ENCODE measurements at places on chromosomes 3 and 15.
A peak's percentile ranks its signal among the peaks of the same experiment; 100 is the strongest.

DNA sequence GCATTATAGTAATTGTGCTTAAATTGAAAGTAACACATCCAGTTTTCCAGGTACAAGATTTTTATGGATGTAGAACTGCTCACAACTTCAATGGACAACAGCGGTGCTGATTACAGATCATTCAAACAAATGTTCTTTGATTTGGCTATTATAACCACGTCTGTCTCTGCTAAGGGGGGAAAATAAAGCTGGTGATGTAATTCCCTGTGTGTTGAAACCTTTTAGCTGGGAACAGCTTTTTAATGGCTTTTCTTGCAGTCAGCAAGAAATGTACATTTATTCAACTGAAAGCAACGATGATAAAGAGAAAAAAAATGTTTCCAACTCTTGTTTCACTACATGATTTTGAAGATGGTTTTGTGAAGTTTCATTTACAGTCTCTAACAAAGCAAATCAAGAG is 431.9 kb upstream of the AGTR1 start:
- no peak for DNase-seq

- peak; percentile 94 for DNase-seq
These were observed 14.4 kb upstream of the STARD5 start for GRCh38 chr15:81338170-81339007.

DNA sequence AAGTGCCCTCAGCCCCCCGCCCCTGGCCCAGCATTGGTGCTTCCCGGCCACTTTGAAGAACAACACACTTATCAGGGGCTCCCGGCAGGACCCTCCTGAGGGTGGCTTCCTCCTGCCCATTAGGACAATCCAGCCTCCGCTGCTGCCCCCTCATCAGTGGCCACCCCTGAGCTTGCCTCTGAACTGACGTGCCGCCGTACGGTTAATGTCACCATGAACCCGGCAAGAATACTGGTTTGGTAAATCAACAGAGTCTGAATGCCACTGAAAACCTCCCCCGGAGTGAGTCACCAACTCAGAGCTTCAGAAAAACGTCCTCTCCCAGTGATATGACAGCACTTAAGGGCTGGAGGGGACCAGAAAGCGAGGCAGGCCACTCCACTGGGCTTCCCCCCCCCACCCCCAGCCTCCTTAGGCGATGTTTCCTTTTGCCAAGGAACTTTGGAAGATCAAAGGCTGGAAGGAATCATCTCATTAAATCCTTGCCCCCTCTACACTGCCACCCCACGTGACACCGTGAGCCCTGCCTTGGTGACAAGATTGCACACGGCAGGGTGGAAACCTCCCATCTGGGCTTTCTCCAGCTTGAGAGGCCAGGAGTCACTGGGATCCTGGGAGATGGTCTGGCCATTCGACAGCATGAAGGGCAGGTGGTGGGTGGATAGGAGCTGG is 142.1 kb downstream of the NUP210 start:
- DNase-seq, result no peak

- DNase-seq, result no peak
These were observed 327.8 kb downstream of the RBMS3 start for GRCh38 chr3:29608414-29609327.

- DNase-seq, result no peak
These were observed 91.5 kb upstream of the MEF2A start for GRCh38 chr15:99473981-99474906.

GRCh38 chr15:57824186-57824585 is 117.7 kb downstream of the POLR2M start:
- DNase-seq, result no peak

DNA sequence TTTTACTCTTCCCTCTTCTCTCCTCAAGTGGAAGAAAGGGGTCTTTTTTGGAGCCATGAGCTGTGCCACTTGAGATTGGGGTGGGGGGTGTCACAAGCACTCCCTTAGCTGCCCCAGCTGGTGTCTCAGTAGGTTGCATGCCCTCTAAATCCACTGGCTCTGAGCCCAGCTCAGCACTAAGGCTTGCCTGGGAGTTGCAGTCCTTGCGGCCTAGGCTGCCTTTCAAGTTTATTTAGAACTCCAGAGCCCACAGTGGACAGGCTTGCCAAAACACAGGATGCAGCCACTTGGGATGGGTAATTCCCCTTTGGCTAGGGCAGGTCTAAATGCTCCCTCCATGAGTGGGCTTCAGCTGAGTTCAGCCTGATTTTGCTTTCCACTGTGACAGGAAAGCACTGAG is 24.7 kb downstream of the C3orf20 start:
- DNase-seq, result no peak

DNA sequence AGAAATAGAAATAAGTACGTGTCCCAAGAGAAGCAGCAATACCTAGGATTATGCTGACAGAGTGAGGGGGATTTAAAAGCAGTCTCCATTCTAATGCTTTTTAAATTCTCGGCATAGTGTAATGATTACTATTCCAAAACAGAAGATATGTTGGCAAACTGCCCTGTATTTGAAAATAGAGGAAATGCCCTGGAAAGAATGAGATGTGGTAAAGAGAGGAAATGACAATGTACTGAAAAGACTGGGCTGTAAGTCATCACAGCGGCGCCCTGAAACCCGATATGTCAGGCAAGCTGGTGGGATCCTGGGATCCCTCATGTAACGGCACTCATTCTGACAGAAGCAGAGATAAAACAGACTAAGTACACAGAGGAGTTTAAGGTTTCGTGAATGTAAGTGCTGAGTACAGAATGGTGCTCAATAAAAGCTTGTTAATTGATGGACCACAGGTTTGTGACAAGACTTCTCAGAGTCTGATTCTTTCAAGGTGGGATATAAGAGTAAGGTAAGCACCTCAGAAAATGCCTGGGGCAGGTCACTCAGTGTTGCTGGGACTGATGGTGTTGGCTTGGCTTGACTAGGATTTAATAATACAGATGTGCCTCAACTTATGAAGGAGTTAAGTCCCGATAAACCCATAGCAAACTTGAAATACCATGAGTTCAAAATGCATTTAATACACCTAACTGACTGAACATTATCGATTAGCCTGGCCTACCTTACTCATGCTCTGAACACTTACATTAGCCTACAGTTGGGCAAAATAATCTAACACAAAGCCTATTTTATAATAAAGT is 91.4 kb downstream of the NFKBIZ start:
- peak; percentile 98 for DNase-seq

DNA sequence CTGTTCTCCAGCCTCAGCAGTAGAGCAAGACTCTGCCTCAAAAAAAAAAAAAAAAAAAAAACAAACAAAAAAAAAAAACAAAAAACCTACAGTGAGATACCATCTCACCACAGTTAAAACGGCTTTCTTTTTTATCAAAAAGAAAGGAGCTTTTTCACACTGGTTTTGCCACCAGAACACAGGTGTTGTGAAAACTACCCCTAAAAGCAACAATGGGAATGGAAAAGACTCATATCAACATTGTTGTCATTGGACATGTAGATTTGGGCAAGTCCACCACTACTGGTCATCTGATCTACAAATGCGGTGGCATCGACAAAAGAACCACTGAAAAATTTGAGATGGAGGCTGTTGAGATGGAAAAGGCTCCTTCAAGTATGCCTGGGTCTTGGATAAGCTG is 24.8 kb upstream of the SLC25A38 start:
- DNase-seq, result no peak

DNA sequence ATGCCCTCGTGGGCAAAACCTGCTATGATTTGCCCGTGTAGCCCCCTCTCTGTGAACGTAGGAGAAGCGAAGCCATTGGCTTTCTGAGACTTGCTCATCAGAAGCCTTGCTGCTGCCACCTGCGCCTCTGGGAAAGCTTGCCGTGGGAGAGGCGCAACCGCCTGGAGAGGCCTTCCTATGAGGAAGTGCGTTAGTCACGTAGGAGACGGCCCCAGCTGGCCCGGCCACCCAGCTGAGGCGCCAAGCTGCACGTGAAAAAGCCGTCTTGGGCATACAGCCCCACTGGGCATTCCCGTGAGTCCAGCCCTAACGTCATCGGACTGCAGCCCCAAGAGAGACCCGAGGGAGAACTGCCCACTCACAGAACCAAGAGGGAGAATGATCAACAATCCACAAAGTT is 49.1 kb upstream of the TJP1 start:
- no peak for DNase-seq

DNA sequence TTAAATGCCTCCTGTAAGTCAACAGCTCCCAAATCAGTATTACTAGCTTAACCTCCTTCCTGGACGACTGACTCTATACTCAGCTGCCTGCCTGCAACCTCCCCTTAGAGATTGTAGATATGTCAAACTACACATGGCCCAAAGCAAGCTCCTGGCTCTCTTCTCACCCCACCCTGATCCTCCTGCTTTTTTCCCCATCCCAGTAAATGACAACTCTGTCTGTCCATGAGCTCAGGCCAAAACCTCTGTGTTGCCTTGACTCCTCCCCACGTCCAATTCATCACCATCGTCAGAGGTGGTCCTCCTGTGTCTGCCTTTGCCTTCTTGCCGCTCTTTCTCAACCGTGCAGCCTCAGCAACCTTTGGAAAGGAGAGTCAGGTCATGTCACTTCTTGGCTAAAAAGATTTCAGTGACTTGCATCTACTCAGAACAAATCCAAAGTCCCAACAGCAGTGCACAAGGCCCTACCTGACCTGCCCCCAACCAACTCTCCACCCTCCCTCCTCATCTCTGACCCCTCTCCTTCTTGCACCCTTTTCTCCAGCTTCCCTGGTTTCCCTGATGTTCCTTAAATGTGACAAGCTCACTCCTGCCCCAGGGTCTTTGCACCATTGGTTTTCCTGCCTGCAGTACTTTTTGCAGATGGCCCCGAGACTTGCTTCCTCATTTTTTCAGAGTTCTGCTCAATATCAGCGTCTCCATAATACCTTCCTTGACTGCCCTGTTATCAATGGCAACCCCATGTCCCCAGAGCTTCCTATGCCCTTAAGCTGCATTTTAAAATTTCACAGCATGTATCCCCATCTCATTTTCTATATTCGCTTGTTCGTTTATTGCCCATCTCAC is 52.8 kb downstream of the LSM3 start:
- no peak for DNase-seq

DNA sequence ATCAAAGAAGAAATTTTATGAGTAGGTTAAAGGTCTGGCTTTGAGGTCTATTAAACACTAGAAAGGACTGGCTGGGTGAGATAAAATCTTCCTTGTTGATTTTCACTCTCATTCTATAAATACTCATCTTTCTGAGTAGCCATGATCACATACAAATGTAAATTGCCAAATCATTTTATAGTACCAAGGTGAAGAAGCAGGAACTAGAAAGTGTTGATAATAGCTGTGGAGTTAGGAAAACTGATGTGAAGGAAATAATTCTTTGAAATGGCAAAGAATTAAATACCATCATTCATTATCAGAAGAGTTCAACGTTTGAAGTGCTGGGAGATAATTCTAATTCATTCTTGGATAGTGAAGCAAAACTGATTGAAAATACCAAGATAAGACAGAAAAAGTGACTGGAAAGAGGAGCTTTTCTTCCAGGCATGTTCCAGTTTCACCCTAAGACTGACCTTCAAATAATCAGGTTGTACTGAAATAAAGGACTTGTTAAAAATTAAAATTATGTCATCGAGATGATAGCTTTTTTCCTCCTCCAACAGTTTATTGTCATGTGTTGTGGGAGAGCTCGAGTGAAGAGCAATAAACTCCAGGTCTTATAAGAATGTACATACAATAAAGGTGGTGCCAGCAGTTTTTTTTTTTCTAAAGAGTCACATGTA is 17.4 kb downstream of the THBS1 start:
- peak; percentile 53 for DNase-seq

- DNase-seq, result peak; percentile 76
These were observed 19.8 kb downstream of the LARP6 start for GRCh38 chr15:70833861-70834765.

GRCh38 chr15:58334803-58335202 is 97.0 kb upstream of the LIPC start:
- no peak for DNase-seq

DNA sequence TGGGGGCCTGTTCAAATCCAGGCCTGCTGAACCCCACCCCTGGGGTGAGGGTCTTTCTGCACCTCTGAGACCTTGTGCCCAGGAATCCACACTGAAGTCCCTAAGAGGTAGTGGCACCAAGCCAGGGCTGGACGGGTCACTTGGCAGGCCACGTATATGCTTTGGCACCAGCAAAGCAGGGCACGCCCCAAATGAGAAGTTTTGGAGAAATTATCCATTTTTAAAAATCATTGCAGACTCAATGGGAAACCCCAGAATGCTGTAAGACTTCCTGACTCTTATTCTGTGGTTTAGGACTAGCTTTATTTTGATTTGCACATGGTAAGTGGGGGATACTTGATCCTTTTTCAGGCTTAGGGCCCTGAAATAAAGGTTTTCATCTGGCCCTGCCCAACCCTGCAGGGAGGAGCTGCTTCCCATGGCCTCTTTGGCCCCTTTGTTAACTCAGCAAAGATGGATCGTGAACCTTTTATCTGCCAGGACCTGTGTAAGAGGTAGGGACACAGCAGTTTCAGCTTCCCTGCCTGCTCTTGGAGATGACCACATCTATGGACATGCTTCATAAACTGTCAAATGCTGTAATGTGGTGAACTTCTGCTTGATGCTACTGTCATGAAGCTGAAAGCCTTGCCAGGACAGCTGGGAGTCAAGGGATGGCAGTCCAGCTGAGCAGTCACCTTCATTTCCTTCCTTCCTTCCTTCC is 88.0 kb downstream of the HMG20A start:
- no peak for DNase-seq

- DNase-seq, result no peak
These were observed 29.8 kb downstream of the PLA1A start for GRCh38 chr3:119627461-119627860.

GRCh38 chr3:65619451-65619881 is 419.3 kb downstream of the MAGI1 start:
- DNase-seq, result no peak

GRCh38 chr15:39251413-39252133 is 329.3 kb upstream of the THBS1 start:
- no peak for DNase-seq

DNA sequence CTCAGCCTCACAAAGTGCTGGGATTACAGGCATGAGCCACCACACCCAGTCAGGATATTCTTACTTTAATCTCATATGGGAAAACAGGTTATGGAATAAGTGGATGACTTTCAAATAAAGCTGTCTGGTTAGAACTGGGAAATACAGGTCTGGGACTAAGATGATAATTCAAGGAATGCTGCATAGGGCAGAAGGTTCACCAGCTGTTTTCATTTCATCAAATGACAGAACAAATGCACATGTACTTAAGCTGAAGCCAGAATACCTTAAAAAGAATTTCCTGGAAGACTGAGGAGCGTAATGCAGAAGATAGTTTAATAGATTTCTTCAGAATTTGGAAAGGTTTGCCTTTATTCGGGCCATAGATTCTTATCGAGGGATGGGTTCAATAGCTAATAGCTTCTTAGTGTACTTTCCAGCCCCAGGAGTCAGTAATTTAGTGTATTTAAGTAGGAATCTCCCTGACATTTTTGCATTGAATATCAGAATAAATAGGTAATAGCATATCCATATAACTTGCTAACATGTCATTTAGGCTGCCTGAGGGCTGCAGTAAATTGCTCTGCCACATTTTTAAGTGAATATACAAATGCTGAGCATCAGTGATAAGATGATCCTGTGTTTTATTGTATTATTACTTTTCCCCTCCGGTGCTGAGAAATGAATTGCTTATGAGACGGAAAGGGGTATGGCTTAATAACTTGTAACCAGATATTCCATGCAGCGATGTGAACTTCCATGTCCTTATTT is 40.3 kb upstream of the ZNF770 start:
- DNase-seq, result no peak

- DNase-seq, result no peak
These were observed 115.8 kb downstream of the GABRG3 start for GRCh38 chr15:27086805-27087204.

GRCh38 chr3:130820976-130821375 is 72.9 kb upstream of the ATP2C1 start:
- no peak for DNase-seq
